ENCODE measurements at places on chromosomes 2 and 18.

DNA sequence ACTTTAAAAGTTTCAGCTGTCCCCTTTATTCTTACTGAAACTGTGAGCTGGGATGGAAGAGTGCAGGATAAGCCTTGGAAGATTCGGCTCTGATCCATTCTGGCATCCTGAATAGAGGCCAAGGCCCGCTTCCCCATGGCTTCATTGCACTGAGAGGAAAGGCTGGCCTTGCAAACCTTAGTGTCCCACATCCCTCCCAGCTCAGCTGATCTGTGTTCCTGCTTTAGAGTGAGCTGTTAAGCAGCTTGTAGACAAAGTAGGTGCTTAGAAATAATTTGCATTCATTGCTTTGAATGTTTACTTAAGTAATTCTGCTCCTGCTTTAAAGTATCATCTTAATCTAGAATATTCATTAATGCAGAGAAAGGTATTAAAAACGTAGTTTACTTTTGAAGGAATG lies 169.6 kb upstream of the BOD1L2 start:
- no peak for DNase-seq

DNA sequence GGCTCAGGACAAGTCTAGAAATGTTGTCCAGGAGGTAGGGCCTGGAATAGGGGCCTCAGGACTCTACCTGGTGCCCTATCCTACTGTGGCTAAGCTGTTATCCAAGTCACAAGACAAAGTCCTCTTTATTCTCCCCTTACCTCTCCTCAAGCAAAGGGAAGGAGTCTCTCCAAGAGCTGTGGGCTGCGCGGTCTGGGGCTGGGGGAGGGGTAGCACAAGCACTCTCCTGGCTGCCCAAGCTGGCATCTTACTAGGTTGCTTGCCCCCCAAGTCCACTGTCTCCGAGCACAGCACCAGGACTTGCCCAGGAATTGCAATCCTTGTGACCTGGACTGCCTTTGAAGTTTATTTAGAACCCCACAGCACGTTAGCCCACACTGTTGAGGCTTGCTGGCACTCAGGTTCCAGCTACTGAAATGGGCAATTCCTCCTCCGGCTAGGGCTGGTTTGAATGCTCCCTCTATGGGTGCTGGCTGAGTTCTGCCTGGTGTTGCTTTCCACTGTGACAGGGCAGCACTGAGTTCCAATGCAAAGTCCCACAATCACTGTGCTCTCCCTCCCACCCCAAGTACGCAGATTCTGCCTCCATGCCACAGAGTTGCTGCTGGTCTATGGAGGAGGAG lies 18.5 kb downstream of the DHRS9 start:
- DNase-seq: no peak

DNA sequence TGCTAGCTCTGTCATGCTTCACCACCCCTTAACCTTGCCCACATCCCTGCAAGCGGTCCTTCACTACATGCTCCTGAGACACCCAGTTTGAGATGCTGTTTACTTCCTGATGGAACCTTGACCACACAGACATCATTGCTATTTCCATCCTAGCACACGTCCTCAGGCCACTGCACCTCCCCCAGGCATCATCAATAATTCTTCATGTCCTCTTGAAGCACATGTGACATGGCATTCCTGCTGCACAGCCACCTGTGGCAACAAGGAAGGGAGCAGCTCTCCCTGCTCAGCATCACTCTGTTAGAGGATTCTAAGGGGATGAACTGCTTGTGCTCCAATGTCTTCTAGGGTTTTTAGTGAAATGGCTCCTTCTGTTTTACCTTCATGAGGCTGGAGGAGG lies 26.1 kb upstream of the ST3GAL5 start:
- DNase-seq: no peak

GRCh38 chr2:182298456-182298855 lies 128.4 kb downstream of the PDE1A start:
- DNase-seq: no peak

DNA sequence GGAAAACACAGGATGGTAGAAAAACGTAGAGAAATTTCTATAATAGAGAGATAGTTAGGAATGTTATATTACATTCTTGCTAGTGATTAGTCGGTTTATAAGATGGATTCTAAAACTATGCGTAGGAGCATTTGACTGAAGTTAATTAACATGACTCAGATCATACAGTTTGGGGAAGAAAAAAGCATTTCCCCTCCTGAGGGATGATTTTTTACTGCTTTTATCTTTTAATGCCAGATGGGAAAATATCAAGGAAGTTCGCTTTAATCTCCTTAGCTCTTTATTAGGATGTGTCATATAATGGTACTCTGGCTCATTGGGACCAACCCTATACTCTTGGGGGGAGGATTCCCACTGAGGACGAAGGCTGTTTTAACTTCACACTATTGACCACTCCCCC lies 502.1 kb downstream of the TGIF1 start:
- DNase-seq: no peak

DNA sequence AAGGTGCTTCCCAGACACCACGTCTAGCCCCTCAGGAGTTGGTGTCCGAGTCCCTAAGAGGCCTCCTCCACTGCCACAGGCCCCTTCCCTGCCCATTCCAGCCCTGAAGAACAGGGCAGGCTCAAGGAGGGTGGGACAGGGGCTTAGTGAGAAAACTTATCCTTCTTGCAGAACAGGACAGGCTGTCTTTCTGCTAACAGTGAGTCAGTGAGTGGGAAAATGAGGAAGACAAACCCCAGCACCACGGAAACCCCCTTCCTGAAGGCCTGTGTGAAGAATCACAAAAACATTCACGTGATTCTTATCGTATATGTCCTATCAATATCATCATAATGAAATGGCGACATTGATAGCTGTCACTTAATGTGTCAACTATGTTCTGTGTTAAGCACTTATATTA lies 9.8 kb downstream of the FZD7 start:
- no peak for DNase-seq

DNA sequence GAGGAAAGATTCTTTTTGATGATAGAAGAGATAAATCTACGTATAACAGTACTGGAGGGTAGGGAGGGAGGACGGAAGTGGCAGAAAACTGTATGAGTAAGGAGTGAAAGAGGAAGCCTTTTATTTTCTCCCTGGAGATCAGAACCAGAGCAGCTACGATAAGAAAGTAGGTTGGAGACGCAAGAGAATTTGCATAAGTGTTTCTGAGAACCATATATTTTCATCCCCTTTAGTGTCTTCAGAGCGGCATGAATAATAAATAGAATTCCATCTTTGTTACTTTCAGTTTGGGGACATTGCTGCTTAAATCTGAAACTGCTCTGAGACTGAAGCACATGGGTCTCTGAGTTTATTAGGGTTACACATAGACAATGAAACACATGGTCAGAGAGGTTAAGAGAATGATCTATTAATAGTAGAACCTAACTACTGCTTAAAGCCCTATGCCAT lies 230.2 kb upstream of the TNP1 start:
- peak; percentile 44 for DNase-seq

- no peak for DNase-seq
These were observed 319.5 kb upstream of the CHAC2 start for GRCh38 chr2:53448086-53448485.

DNA sequence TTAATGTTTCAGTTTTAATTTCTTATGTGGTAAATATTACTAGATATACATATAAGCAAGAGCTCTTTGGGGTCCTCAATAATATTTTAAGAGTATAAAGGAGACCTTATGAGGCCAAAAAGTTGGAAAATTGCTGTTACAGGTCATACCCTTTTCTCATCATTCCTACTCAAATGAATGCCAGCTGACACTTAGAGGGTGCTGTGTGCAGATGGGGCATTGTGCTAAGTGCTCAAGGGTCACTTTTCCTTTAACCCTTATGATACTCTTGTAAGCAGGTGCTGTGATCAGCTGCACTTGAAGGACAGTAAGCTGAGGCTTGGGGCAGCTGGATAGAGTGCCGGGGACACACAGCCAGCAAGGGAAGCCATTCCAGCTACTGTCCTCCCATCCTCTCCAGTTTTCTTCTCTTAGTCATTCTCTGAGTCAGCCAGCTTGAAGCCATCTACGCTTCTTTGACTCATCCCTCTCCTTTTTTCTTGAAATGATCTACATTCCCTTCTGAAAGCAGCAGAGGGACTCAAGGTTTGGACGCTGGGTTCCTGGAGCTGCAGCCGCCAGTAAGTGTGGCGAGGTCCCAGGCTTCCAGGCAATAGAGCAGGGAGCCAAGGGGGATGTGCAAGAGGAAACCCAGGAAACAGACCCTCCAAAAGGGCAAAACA lies 42.0 kb upstream of the CREB1 start:
- DNase-seq: no peak

DNA sequence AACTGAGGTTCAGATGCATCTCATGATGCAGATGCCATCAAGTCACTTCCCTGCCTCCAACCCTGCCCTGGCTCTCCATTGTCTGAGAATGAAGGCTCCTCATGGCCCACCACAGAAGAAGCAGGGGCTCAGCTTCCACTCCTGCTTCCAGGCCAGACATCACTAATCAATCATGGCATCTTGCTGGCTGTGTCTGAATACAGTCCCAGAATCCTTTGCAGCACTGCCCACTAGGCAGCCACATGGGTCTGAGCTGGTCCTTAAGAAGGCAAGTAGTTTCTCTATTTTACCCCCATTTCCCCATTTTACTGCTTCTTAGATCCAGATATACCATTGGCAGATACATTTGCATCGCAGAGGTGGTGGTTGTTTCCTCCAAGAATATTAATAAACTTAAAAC lies 7.3 kb downstream of the ASPRV1 start:
- no peak for DNase-seq

DNA sequence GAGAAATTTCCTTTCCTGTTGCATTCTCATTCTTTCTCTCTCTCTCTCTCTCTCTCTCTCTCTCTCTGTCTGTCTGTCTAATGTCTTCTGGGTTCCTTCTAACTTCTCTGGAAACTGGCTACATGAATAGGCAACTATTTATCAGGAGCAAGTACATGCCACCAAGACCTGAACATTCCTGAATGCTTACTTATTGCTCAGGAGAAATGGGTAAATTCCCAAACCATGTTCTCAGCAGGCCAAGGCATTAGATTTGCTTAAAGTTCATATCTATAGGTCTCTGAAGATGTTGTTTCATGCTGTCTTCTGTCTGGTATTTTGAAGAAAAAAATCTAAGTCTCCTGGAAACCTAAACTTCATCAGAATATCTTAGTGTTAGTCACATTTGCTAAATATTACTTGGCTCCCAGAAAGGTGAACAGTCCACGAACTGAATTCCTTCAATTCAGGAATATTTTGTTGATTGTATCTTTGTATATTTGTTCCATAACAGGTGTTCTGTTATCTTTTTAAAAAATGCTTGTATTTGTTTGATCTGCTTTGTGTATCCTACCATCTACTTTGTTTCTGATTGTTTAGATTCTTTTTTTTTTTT lies 77.2 kb upstream of the FIGN start:
- DNase-seq: no peak

DNA sequence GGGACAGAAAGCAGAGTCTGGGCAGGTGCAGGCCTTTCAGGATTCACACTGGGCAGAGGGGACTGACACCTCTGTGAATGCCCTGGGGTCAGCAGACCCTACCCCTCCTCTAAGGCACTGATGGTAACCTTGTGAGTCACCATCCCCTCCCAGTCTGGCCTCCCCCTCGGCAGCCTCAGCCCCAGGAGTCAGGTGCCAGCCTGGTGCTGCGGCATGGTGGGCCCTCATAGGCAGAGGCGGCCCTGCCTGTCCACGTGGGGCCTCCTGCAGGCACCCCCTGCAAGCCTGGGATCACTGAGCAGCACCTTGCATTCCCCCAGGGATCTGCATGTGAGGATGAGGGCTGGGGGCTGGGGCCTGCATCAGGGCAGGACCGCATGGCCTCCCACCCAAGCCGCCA lies 4.8 kb upstream of the GPR17 start:
- DNase-seq: no peak

Data from lung microvascular endothelial cell (primary cell).